ENCODE measurements at places on chromosomes 2 and 18.

- no peak for DNase-seq
Measured at GRCh38 chr18:34718610-34719009, 8.5 kb downstream of the DTNA start.

DNA sequence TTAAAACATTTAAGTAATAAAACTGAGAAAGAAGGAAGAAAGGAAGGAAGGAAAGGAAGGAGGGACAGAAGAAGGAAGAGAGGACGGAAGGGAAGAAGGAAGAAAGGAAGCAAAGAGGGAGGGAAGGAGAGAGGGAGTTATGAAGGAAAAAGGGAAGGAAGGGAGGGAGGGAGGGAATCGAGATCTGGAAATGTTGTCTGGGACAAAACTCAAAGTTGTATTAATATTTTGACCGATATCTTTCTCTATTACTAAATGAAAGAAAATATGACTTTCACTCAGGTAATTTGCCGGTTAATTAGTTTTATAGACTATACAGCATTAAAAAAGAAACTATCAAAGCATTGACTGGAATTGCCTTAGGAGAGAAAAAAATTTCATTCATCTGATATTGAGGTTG is 44.4 kb downstream of the G6PC2 start:
- DNase-seq: no peak

GRCh38 chr2:109644571-109645275 is 30.6 kb downstream of the SOWAHC start:
- DNase-seq: no peak

- DNase-seq: no peak
Measured at GRCh38 chr2:29005331-29005730, 24.2 kb downstream of the TOGARAM2 start.

- DNase-seq: no peak
Measured at GRCh38 chr2:42907835-42908234, 115.5 kb upstream of the HAAO start.

GRCh38 chr2:169065864-169066517 is 3.4 kb upstream of the DHRS9 start:
- no peak for DNase-seq

- DNase-seq: no peak
Measured at GRCh38 chr2:103364177-103364576, 602.3 kb downstream of the TMEM182 start.

DNA sequence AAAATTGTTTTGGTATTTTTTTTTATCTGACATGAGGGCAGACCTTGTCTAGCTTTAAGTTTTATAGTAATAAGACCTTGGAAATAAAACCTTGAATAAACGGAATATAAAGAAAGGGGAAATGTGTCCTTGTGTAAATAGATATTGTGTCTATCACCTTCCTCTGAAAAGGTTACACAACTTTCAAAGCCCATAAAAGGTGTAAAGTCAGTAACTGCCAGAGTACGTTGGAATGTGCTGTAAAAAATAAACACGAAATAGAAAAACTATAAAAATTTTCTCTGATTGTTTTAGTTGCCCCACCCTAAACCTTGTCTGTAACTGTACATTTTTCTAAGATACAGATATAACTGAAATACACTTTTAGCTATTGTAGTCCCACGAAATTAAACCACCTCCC is 82.3 kb downstream of the ZEB2 start:
- DNase-seq: no peak

GRCh38 chr2:198807131-198807530 is 650.6 kb downstream of the SATB2 start:
- no peak for DNase-seq

DNA sequence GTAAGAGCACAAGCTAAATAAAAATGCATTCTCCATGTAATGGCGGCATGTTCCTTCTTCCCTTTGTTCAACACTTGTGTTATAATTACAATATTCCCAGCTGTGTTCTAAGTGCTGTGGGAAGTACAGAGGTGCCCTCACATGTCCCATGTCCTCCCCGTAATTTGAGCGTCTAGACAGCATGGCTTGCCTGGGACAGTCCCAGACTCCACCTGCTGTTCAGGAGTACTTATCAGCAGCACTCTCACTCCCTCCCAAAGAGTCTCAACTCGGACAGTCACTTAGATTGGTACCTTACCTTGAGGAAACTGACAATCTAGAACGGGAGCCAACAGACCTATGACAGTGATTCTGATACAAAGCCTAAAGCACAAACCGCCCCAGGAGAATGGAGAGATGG is 370.5 kb downstream of the EIPR1 start:
- no peak for DNase-seq

- peak; percentile 45 for DNase-seq
Measured at GRCh38 chr2:232292395-232293154, 86.0 kb upstream of the ALPP start.

DNA sequence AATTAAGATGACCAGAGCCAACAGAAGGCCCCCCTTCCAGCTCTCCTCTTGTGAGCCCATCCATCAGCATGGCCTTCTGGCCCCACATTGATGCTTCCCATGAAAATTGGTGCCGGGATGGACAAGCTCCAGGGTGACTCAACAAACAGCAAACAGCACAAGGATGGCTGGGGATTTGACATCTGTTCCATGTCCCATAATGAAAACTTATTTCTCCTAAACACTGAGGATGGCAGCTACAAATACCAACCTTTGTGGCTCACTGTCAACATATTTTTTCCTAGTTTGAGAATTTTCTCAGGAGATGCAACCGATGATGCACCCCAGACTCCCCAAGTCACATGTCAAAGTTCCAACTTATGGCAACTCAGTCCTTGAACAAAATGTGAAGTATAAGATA is 169.6 kb upstream of the SIX2 start:
- no peak for DNase-seq

GRCh38 chr2:164972216-164972615 is 16.9 kb upstream of the SLC38A11 start:
- DNase-seq: no peak

DNA sequence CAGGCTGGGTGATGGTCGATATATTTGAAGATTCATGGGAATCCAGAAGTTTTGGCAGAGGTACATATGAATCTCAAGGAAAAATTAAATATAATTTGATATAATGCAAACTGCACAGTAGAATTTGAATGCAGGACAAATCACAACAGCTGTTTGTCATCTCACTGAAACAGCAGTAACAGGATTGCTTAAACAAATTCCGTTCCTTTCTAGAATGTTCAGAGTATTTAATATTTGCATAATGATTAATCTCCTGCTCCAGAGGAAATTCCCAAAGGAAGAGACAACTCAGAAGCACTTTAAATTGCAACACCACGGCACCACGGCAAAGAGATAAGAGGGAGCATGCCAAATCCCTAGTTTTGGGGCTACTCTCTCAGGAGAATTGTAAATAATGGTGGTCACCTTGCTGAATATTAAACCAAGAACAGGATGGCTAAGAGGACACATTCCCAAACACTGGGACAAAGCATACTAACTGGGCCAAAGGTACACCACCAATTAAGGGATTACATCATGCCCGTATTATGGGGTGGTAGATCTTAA is 67.8 kb upstream of the MAP4K3 start:
- no peak for DNase-seq

DNA sequence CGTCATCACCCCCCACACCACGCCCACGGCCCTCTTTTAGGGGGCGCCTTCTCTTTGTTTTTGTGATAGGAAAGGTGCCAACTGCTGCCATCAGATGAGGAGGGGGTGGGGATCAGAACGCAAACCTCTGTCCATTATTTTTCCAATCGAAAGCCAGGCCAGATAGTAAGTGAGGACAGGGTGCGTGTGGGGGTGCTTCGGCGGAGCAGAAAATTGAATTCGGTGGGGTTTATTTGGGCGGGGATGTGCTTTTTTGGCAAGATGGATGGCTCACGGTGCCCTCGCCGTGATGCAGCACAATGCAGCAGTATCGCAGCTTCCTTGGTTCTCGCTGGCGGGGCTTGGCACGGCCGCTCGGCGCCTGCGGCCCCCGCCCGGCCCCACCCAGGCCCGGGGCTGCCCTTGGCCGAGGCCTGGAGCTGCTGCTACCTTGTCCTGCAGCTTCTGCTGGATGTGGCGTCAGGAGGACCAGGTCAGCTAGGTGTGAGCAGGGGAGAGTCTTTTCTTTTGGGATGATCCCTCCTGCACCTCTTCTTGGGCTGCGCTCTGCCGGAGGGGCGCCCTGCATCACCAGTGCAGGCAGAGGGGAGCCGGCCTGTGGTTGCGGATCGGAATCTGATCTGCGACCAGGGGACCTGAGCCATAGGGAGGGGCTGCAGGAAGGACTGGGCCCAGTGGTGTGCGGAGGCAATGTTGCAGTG is 1.3 kb downstream of the SPTBN1 start:
- no peak for DNase-seq

- no peak for DNase-seq
Measured at GRCh38 chr2:114032705-114033104, 142.8 kb downstream of the ACTR3 start.

- DNase-seq: no peak
Measured at GRCh38 chr2:169119123-169119760, 49.9 kb downstream of the DHRS9 start.

GRCh38 chr2:44886414-44886813 is 55.1 kb upstream of the SIX3 start:
- DNase-seq: no peak

GRCh38 chr2:160409480-160409879 is 84.1 kb downstream of the RBMS1 start:
- DNase-seq: no peak
